CD4-positive, alpha-beta T cell treated with Interferon gamma for 1 hour (primary cell): ENCODE measurements at places on chromosomes 5 and 9.

GRCh38 chr9:134325813-134326723 is at the start of gene RXRA:
RXRA (plus strand) TSS chr9:134326455; CDS start chr9:134326632, 177 bp downstream.
- peak; percentile 78 for DNase-seq

DNA sequence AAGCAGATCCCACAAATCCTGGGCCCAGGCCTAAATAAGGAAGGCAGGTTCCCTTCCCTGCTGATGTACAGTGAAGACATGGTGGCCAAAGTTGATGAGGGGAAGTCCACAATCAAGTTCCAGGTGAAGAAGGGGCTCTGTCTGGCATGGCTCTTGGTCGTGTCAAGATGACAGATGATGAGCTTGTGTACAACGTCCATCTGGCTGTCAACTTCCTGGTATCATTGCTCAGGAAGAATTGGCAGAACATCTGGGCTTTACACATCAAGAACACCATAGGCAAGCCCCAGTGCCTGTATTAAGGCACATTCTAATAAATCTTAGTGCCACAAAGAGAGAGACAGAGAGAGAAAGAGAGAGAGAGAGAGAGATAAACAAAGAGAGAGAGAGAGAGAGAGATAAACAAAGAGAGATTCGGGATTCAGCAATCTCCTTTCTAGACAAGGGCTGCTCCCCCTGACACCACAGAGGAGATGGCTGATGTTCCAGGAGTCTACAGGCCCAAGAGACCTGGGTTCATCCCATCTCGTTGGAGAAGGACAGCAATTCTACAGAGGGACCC is 45.5 kb upstream of the HSPA9 start:
- no peak for DNase-seq

- DNase-seq = no peak
These were observed 100.1 kb downstream of the PHF2 start for GRCh38 chr9:93676310-93677047.

DNA sequence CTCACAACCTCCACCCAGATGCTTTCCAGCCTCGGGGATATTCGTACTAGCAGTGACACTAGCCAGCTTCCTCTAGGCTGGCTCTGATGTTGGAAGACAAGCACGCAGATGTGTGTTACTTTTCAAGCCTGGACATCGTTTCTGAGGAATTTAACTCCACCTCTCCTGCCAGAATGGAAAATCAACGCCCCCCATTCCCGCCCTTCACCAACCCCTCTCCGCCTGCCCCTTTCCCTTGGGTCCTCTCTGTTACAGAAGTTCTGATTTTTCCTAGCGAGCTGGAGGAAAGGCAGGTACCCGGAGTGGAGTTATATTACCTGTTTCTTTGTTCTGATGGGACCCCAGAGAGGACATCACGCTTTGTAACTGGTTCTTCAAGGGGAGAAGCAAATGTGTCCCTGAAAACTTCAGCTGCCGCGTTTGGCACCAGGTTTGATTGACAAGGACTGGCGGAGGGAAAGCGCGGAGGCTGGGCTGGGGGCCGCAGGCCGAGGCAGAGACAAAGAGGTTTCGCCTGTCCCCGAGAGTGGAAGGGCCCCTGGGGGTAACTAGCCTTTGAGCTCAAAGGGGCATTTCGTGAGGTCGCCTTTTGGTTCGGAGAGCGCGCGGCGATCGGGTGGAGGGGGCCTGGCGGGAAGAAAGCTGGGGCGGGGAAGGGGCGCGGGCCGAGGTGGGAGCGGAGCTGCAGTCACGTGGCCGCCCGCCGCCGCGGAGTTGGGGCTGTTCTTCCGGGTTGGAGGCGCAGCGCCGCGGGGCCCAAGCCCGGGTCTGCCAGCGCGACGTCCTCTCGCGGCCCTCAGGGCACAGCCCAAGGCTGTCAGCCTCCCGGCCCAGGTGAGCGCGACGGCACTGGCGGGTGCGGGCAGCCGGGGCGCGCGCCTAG is at the start of gene NNT:
TSS of gene NNT (plus strand) at position 720 of the 883 bp plus-strand sequence. CDS start 6,016 bp downstream, outside the sequence.
- DNase-seq = peak; percentile 67

DNA sequence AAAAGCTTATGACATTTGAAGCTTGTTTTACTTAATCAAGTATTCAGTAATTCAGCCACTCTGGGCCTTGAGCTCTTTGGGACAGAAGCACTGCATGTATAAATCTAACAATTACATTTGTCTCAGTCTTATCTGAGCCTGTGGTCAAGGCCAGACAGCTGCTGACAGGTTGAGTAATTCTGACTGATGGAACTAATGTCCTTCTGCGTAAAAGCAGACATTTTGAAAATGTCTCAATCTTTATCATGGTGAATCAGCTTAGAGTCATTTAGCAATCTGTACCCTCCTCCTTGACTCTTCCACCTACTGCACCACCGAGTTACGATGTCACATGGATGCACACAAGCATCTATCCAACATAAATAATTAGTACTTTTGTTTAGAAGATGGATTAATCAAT is 400.0 kb downstream of the ARRDC3 start:
- no peak for DNase-seq

DNA sequence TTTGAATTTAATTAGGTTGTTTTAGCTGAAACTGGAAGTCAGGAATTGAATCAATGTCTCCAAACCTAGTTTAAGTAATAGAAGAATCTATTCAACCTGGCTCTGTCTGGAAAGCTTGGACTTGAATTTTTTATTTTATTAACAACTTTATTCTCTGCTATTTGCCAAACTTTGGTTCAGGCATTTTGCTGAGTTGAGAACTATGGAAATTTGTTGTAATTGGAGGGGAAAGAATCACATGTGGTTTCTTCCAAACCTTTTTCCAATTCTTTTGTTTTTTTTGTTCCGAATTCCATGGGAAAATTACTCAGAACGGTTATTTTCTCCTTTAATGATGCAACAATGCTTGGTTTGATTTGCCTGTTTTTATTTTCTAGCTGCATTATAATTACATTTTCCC is 98.2 kb upstream of the RPS23 start:
- no peak for DNase-seq

GRCh38 chr5:89241186-89241585 is 358.2 kb upstream of the MEF2C start:
- no peak for DNase-seq

- DNase-seq = no peak
These were observed 5.5 kb upstream of the ESM1 start for GRCh38 chr5:54990841-54991258.

DNA sequence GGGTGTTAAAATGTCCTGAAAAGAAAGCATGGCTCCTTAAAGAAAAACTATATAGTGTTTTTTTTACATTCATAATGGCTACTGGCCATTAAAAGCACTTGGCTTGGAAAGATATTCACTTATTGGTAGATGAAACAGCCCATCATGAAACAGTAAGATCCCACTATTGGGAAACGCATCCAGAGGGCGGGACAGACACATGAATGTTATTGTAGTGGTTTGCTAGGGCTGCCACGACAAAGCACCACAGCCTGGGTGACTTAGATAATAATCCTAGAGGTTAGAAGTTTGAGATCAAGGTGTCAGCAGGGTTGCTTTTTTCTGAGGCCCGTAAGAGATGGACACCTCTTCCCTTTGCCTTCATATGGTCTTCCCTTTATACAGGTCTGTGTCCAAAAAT is 139.4 kb upstream of the ANKH start:
- no peak for DNase-seq

DNA sequence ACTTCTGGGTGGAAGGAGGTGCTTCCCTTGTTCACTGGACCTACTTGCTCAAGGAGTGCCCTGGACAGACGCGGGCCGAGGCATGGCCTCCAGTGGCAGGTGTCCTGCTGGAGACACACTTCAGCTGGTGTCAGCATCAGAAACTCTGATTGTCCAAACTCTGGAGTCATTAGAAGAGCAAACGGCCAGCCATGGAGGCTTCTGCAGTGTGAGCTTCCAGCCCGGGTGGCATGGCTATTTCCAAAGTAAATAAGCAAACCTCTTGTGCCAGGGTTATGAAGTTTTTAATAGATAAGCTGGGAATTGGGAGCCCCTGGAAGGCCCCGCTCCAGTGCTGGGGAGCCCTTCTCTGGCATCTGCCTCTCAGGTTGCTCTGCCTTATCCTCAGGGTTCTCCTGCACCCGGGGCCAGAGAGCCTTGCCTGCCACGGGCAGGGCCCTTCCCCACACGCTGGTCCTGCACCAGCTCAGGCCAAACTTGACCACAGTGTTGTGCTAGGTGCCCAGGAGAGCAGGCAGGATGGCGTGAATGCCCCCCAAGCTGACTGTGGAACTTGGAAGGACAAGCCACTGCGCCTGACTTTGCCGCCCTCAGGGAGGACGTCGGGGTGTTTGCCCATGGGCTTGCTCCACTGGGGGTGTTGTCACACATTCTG is 285.6 kb downstream of the GADD45G start:
- no peak for DNase-seq

GRCh38 chr9:16290169-16290568 is 580.3 kb downstream of the BNC2 start:
- no peak for DNase-seq

DNA sequence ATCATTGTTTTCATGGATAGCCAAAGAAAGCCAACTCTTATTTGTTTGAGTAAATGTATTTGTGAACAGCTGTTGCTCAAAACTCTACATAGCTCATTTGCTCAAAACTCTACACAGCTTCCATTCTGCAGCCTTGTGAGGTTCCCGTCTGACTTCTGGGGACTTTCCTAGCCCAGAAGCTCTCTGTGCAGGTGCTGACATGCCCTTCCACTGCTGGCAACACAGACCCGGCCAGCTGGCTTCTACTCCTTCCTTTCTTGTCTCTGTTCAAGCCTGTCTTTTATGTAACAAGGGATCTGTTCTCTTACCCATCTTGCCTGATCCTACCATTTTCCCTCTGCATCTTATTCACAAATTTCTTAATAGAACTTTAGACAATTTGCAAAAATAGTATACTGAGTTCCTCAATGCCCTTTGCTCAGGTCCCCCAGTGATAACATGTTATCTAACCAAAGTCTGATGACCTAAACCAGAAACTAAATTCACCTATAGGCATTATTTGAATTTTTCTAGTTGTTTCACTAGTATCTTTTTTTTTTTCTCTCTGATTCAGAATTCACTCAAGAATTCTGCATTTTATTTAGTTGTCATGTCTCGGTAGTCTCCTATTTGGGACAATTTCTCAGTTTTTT is 556.5 kb upstream of the SEMA6A start:
- DNase-seq = no peak
